Left lung (tissue), 14 donors: ENCODE measurements at places on chromosomes 13 and 19.

DNA sequence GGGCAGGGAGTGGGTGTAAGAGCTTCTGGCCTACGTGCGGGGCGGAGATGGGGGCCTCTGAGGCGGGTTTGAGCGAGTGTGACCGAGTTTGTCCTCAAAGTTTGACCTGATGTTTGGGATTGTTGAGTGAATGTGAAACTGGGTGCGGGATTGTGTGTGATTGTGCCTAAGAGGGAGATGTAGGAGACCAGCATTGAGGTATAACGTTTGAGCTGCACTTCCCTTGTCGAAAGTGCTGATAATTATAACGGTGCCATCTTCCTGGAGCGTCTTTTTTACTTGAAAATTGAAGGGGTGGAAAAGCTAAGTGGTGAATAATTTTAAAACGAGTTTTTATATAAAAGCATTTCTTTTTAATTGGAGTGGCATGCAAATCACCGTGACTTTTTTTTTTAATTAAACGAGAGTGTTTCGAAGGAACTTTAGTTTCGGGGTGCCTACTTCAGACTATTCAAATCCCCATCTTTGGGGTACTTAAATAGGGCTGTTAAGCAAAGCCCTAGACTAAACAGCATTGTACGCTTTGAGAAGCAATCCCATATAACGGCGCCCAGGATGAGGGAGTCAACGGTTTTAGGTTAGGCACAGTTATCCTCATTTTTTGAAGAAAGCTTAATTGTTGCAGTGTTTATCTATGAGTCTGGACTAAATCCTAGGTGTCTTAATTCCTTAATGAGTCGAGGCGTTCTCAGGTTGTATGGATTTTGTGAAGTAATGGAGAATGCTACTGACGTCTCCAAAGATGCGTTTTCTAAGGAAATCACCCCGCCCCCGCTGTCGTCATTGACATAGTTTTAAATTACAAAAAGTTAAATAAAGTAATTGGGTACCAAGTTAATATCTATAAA, 594 bp downstream of the ZNF146 start:
- peak overlapping the region; percentile 97 for H3K27ac ChIP-seq
- H3K4me3 ChIP-seq = peak overlapping the region; percentile 87
- H3K36me3 ChIP-seq = peaks cover 26% of the 10 kb centered on the region
- H3K27me3 ChIP-seq = no peaks in the 10 kb centered on the region

GRCh38 chr13:110676595-110677587, 29.0 kb downstream of the CARS2 start:
- DNase-seq = no peak
- H3K27ac ChIP-seq = no peak overlapping the region
- H3K4me1 ChIP-seq = no peaks in the 10 kb centered on the region
- peaks cover 57% of the 10 kb centered on the region for H3K36me3 ChIP-seq

DNA sequence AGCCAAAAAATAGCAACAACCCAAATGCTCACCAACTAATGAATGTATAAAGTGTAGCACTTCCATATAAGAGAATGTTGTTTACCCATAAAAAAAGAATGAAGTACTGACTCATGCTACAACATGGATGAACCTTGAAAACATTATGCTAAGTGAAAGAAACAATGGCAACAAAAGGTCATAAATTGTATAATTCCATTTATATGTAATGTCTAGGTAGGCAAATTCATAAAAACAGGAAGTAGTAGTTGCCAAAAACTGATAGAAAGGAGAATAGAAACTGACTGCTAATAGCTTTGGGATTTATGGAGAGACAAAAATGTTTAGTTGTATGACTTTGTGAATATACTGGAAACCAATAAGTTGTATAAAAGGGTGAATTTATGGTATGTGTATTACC, 21.6 kb downstream of the MYCBP2 start:
- H3K36me3 ChIP-seq = no peaks in the 10 kb centered on the region
- H3K4me3 ChIP-seq = no peak overlapping the region
- H3K27ac ChIP-seq = peak overlapping the region; percentile 20
- H3K4me1 ChIP-seq = peaks cover 9% of the 10 kb centered on the region
- no peak for DNase-seq

DNA sequence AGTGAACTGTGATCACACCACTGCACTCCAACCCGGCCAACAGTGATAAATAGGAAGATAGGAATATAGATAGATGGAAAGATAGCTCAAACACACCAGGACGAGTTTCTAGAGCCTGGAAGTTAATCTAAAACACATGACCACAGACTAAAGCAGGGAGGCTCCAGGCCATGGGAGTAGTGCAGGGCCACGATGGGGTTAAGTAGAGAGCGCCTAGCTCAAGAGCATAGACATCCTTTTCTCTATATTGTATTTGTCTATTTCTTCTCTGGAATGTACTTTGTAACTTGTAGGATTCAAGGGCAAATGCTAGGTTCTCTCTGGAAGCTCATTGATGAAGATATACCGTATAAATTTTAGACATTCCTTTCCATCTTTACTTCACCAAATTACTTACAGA, 69.6 kb downstream of the ZAR1L start:
- peaks cover 3% of the 10 kb centered on the region for H3K4me1 ChIP-seq
- no peak overlapping the region for H3K27ac ChIP-seq
- H3K27me3 ChIP-seq = no peaks in the 10 kb centered on the region
- peaks cover 36% of the 10 kb centered on the region for H3K36me3 ChIP-seq
- no peak overlapping the region for H3K4me3 ChIP-seq
- DNase-seq = no peak

DNA sequence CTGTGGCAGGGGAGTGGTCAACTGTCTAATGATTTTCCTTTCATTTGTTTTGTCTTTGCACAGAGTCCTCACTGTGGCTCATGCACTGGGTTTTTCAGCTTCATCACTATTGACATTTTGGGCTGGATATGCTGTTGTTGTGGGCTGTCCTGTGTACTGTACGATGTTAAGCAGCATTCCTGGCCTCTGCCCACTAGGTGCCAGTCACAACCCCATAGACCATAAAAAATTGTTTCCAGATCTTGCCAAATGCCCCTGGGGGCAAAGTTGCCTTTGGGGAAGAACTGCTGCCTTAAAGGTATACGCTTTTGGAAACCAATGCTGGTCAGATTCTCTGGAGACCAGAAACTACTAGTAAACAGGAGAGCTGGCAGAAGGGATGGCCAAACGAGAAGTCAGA, 310.4 kb downstream of the SPRY2 start:
- DNase-seq = no peak
- no peaks in the 10 kb centered on the region for H3K36me3 ChIP-seq
- no peaks in the 10 kb centered on the region for H3K4me1 ChIP-seq
- H3K4me3 ChIP-seq = no peak overlapping the region
- no peaks in the 10 kb centered on the region for H3K27me3 ChIP-seq

DNA sequence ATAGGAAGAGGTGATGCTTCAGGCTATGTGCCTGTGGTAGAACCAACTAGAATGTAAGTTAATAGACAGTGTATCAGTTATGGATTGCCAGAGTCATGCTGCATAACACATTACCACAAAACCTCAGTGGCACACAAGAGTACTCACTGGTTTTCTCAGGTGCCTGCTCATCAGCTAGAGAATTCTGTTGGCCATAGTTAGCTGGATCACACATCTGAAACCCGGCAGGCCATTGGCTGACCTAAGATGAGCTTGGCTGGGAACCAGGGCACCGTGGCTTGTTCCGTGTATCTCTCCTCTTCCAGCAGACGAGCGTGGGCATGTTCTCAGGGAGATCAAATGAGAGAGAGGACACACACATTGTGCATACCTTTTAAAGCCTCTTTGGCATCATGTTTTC, 76.7 kb downstream of the TEX26 start:
- H3K4me3 ChIP-seq = no peak overlapping the region
- H3K27ac ChIP-seq = no peak overlapping the region
- H3K36me3 ChIP-seq = no peaks in the 10 kb centered on the region

GRCh38 chr19:6935069-6935468, 47.7 kb downstream of the ADGRE1 start:
- H3K4me1 ChIP-seq = no peaks in the 10 kb centered on the region
- H3K27ac ChIP-seq = no peak overlapping the region
- no peaks in the 10 kb centered on the region for H3K36me3 ChIP-seq
- H3K27me3 ChIP-seq = no peaks in the 10 kb centered on the region
- no peak overlapping the region for H3K4me3 ChIP-seq

- no peak overlapping the region for H3K27ac ChIP-seq
- DNase-seq = no peak
- H3K4me3 ChIP-seq = no peak overlapping the region
- H3K27me3 ChIP-seq = no peaks in the 10 kb centered on the region
Measured at GRCh38 chr19:1910177-1910576, 5.0 kb downstream of the ADAT3 start.

DNA sequence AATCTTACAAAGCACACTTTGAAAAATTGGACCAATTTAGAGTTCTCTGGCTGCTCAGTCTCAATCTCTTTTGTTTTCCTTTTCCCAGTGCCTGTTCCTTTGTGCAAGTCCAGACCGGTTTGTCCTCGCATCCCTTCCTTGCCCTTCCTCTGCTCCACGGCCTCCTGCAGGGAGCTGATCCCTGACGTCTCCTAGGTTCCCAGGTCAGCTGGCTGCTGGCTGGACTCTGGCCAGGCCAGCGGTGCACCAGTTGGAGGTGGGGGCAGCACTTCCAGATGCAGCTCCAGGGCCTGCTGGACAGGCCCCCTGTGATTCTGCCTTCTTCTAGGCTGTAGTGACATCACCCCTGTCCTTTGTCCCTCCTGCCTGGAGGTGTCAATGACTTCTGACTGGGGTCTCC, 44.0 kb upstream of the KPNA3 start:
- H3K36me3 ChIP-seq = no peaks in the 10 kb centered on the region
- no peak for DNase-seq
- H3K4me1 ChIP-seq = no peaks in the 10 kb centered on the region
- no peaks in the 10 kb centered on the region for H3K27me3 ChIP-seq
- H3K27ac ChIP-seq = no peak overlapping the region

DNA sequence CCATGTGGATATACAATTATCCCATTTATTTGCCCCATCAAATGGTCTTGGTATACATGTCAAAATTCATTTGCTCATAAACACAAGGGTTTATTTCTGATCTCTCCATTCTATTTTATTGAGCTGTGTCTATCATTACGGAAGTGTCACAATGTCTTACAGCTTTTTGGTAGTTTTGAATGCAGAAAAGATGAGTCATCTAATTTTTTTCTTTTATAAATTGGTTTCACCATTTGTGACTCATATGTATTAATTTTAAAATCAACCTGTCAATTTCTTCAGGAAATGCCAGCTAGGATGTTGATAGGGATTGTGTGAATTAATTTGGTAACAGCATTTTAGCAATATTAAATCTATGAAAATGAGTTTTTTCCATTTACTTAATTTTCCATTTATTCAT, 2549.4 kb downstream of the PCDH9 start:
- no peak overlapping the region for H3K27ac ChIP-seq
- H3K36me3 ChIP-seq = no peaks in the 10 kb centered on the region
- no peak for DNase-seq
- H3K4me1 ChIP-seq = no peaks in the 10 kb centered on the region
- no peaks in the 10 kb centered on the region for H3K27me3 ChIP-seq
- no peak overlapping the region for H3K4me3 ChIP-seq

DNA sequence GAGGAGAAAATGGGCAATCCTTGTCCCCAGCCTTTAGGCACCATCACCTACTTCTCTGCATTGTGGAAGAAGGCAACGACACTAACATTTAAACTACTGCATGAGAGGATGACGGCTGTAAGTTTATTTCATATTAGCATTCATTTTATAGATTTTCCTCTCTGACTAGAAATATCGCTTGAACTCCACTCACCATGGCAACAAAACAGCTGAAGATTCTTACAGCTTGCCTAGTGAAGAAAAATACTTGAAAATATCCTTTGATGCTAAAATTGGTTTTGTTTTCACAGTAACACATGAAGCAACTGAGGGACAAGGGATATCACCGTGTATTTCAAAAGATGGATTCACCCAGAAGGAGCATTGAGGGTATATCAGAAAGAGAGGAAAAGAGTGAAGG, 284.3 kb downstream of the LIG4 start:
- DNase-seq = no peak
- H3K36me3 ChIP-seq = no peaks in the 10 kb centered on the region
- H3K27ac ChIP-seq = no peak overlapping the region
- no peaks in the 10 kb centered on the region for H3K27me3 ChIP-seq
- no peak overlapping the region for H3K4me3 ChIP-seq

GRCh38 chr19:13234518-13234917, 84.3 kb downstream of the IER2 start:
- peaks cover 6% of the 10 kb centered on the region for H3K4me1 ChIP-seq
- H3K27me3 ChIP-seq = no peaks in the 10 kb centered on the region
- peak; percentile 55 for DNase-seq
- H3K36me3 ChIP-seq = no peaks in the 10 kb centered on the region

GRCh38 chr13:48500652-48501197, 32.2 kb downstream of the RCBTB2 start:
- H3K4me3 ChIP-seq = no peak overlapping the region
- DNase-seq = peak; percentile 19
- H3K27ac ChIP-seq = peak overlapping the region; percentile 62

DNA sequence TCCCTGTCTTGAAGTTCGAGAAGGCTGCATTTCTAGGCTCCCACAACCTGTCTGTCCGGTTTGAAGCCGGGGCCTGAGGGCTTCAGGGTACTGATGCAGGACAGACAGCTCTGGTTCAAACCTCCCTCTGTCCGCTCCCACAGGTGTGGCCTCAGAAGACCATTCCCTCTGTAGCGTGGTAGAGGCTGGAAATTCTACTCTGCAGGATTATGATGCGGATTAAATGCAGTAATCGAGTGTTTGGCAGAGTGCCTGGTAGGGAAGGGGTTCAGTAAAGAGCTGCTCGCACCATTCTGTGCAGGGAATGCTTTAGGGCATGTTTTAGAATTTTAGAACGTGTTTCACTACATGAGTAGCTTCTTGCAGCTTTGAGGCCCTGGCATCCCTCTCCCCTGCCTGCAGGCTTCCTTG, 30.5 kb downstream of the PPP1R37 start:
- DNase-seq = no peak
- H3K36me3 ChIP-seq = peaks cover 3% of the 10 kb centered on the region
- no peak overlapping the region for H3K27ac ChIP-seq
- H3K27me3 ChIP-seq = no peaks in the 10 kb centered on the region
- H3K4me1 ChIP-seq = peaks cover 19% of the 10 kb centered on the region

- H3K27me3 ChIP-seq = no peaks in the 10 kb centered on the region
- H3K4me3 ChIP-seq = no peak within 1 kb of the TSS
- H3K27ac ChIP-seq = no peak within 1 kb of the TSS
- no peaks in the 10 kb centered on the region for H3K4me1 ChIP-seq
- H3K36me3 ChIP-seq = no peaks in the 10 kb centered on the region
Measured at GRCh38 chr19:6433663-6434062, at the start of gene SLC25A41. Gene SLC25A41 (minus strand): TSS chr19:6433763. CDS start chr19:6433693, 70 bp downstream.

DNA sequence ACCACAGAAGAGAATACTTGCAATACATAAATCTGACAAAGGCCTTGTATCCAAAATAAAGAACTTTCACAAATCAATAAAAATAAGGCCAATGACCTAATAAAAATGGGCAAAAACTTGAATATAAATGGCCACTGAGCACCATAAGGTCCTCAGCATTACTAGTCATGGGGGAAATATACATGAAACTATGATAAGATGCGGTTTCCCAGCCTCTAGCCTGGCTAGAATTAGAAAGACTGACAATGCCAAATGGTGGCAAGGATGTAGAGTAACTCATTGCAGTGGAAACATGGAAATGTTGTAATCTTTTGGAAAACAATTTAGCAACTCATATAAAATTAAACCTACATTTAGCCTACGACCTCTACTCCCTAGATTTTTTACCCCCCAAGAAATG, 227.1 kb downstream of the GGACT start:
- H3K36me3 ChIP-seq = no peaks in the 10 kb centered on the region
- no peak for DNase-seq
- no peaks in the 10 kb centered on the region for H3K4me1 ChIP-seq
- H3K27me3 ChIP-seq = no peaks in the 10 kb centered on the region
